ENCODE measurements at places on chromosomes 11 and 22. TPM values are rescaled to one million over a fixed set of nuclear protein-coding genes. Genes with fewer than 3 reads are reported as not detected.

The NLRP14 gene
- total RNA-seq = 0.54 TPM

The RPLP2 gene
- 1,651 TPM for total RNA-seq

The XBP1 gene
- total RNA-seq = 71.9 TPM

The DDIAS gene
- 4.0 TPM for total RNA-seq

The TMEM45B gene
- total RNA-seq = 0.81 TPM

The SLC29A2 gene
- 35.7 TPM for total RNA-seq

DNA sequence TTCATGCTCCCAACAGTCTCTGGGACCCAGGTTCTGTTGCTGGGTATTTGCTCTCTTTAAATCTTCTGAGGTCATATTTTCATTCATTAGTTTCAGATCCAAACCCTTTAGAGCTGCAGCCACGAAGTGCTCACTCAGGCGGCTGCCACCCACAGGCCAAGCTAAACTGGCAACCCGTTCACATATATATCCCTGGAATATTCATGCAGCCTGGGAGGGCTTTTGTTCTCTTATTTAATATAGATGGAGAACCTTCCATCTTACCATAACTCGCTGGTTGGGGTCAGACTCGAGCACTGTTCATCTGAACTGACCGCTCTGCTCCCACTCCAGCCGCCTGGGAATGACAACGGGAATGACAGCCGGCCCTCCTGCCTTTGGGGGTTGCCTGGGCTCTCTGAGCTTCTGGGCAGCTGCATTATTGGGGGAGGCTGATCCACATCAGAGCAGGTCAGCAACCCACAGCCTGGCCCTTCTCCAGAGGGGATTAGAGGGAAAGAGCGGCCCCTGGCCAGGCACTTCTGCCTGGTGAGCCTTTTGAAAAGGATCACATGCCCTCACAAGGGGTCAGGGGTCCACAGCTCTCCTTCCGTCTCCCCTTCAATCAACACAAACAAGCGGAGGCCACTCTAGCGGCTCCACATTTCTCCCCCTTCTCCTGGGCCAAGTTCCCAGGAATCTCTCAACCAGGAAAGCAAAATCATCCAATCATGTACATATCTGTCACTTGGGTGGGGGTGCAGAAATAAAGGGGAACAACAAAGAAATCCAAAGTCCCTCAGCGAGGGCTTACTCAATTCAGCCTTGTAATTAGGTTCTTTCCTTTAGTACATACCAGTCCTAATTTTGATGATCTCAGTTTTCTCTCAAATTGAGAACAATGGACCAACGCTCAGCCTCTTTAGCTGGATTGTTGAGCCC is 11.8 kb downstream of the TMEM184B start:
- H3K27ac ChIP-seq = peak overlapping the region; percentile 83
- H3K4me3 ChIP-seq = no peak overlapping the region
- H3K27me3 ChIP-seq = no peaks in the 10 kb centered on the region
- peaks cover 34% of the 10 kb centered on the region for H3K4me1 ChIP-seq
- peaks cover 8% of the 10 kb centered on the region for H3K36me3 ChIP-seq

DNA sequence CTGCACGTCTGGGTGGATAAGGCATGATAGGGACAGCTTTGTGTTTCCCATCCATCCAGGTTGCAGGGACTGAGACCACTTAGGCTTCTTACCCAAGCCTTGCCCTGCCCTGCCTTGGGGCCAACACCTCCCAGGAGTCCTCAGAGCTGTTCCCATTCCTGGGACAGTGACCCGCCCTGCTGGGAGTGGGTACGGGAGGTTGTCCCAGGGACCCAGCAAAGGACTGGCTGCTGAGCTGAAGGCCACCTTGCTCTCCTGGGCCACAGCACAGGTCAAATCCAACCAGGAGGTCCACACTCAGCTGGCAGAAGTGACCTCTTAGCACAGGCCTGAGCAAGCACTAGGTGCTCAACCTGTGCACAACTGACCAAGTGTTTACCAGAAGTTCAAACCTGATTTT is 16.9 kb upstream of the ARHGEF17 start:
- no peak overlapping the region for H3K27ac ChIP-seq
- peaks cover 27% of the 10 kb centered on the region for H3K4me1 ChIP-seq
- H3K36me3 ChIP-seq = no peaks in the 10 kb centered on the region

- H3K36me3 ChIP-seq = peaks cover 7% of the 10 kb centered on the region
- no peak for DNase-seq
- no peaks in the 10 kb centered on the region for H3K27me3 ChIP-seq
- peak overlapping the region; percentile 58 for H3K27ac ChIP-seq
- H3K4me3 ChIP-seq = no peak overlapping the region
These were observed 5.5 kb downstream of the YDJC start for GRCh38 chr22:21624120-21624879.
